ENCODE measurements at places on chromosomes 4 and X.

GRCh38 chr4:78923464-78924312, 15.6 kb downstream of the PAQR3 start:
- no peak for DNase-seq

- no peak for DNase-seq
Observed at GRCh38 chrX:17020851-17021821, 74.7 kb downstream of the REPS2 start.

GRCh38 chr4:174274436-174274835, 9.0 kb downstream of the FBXO8 start:
- DNase-seq, result no peak

- no peak for DNase-seq
Observed at GRCh38 chr4:44869222-44869882, 143.0 kb upstream of the GNPDA2 start.

DNA sequence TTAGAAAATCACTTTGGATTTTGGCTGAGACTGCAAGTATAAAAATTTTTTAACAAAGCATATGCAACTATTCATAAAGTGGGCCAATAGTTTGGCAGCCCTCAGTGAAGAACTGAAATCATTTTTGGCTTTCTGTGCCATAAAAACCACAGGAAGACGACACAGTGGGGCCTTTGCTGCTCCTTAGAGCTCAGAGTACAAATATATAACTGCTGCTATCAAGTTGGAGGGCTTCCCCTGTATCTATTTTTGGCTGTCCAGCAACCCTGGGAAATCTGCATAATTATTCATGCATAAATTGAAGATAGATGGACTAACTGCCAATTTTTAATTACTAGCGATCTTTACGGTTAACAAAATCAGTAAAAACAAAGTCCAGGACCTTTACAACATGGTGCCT, 51.5 kb upstream of the FTHL17 start:
- DNase-seq, result no peak
